ENCODE measurements at places on chromosomes 2 and 18. TPM values are rescaled to one million over a fixed set of nuclear protein-coding genes. Genes with fewer than 3 reads are reported as not detected.

DNA sequence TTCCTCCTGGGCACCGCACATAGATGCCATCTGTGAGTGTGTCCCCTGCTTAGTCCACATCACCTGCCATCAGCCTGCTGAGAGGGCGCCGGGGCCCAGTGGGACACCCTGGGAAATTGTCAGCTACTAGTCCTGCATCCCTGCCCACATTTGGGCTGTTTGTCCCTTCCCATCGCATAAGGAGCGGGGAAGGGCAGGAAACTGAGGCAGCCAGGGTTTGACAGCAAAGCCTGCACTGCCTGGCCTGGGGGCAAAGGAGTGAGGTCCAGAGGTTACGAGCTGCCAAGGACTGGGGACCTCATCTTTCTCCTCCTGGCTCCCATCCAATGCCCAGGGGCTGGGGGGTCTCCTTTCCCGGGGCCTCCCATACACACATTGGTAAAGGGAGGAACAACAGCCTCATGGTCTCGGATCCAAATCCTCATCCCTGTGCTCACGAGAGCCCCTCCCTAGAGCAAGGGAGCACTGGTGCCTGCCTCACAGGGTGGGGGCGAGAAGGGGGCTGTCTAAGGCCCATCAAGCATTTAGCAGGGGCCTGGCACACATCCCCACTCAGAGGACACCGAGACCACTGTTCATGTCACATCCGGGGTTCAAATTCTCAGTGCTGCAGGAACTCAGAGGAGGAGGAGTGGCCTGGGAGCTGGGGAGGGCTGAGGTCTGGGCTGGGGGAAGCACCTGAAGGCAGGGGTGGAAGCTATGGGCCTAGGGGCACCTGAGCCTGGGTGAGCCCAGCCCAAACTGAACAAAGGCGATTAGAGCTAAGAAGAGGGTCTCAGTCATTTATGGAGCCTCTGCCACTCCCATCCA, 113.8 kb downstream of the SMAD7 start:
- no peak for DNase-seq

DNA sequence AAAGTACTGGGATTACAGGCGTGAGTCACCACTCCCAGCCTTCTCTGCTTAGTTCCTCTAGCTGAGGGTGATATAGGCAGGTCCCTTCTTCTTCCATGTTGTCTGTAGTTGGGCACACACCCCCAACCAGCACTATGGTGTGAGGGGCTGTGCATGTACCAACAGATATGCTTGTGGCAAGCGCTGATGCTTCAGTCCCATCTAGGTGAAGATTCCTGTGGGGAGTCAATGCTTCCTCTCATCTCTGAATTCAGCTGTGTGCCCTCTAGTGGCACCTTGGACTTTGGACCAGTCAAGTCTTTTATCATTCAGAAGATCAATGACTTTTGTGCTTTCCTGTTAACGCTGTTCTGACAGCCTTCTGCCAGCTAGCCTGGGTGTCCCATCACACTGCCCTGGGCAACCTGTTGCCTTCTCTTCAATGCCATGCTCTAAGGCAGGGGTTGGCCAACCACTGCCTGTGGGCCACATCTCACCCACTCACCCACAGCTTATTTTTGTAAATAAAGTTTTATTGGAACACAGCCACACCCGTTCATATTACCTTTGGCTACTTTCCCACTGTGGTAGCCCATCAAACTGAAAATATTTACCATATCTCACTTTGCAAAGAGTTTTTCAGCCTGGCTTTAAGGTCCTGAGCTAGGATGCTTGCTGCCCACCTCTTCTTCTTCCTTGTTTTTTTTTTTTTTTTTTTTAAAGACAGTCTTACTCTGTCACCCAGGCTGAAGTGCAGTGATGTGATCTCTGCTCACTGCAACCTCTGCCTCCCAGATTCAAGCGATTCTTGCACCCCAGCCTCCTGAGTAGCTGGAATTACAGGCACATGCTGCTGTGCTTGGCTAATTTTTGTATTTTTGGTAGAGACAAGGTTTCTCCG, 51.0 kb downstream of the NPAS2 start:
- DNase-seq: no peak

DNA sequence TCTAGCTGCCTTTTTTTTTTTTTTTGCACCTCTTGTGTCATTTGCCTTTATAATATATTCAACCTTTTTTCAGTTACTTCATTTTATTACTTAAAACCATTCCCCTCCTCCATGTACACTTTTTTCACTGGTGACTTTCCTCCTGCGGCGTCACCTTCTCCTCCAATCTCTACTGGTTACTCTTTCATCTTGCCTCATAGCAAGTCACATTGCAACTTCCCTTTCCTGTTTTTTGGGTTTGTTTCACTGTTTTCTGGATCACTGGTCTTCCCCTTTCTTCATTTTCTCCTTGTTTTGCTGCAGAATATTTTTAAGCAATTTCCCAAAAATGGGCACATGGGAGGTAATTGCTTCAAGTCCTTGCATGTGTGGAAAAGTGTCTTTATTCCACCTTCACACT, 37.7 kb upstream of the GPR155 start:
- DNase-seq: no peak

- DNase-seq: no peak
Observed at GRCh38 chr2:160096409-160096808, 34.0 kb upstream of the PLA2R1 start.

Gene NGEF
- total RNA-seq: not detected

DNA sequence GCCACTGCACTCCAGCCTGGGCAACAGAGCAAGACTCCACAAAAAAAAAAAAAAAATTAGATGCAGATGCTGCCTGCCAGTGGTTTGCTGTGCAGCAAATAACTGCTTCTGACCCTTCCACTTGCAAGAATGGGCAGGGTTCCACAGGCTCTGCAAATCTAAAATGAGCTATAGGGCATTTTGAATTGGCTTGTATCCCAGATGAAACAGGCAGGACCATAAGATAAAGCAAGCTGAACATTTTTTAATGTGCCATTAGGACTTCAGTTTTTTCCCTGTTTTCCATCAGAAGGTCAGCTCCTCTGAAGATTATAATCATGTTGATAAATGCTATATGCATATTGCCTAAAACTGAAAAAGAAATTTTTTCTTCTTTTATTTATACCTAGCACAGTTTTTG, 15.7 kb upstream of the FZD7 start:
- no peak for DNase-seq

DNA sequence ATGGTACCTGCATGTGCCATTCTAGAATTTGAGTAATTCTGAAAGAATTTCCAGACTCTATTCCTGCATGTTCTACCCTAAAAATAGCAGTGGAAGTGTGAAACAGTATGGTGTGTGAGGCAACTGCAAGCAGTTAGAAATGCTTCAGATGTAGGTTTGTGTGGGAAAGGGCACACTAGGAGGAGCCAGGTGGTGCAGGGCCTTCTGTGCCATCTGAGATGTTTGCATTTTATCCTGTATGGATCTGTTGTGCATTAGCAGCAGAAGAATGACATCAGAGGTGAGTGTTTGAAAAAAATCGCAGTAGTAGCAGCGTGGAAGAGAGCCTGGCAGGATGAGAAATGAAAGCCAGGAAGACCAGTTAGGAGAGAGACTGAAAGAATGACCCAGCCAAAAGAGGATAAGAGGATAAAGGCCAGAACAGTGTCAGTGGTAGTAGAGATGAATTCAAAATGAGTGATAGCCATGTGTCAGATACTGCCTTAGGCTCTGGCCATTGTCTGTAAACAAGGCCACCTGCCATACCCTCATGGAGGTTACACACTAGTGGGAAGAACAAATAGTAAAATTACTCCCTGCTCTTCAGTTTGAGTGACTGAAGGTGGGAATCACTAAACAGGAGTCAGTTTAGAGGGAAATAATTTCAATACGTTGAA, 142.2 kb downstream of the PKP4 start:
- DNase-seq: no peak

Gene TBC1D8
- total RNA-seq: 92.4 TPM

DNA sequence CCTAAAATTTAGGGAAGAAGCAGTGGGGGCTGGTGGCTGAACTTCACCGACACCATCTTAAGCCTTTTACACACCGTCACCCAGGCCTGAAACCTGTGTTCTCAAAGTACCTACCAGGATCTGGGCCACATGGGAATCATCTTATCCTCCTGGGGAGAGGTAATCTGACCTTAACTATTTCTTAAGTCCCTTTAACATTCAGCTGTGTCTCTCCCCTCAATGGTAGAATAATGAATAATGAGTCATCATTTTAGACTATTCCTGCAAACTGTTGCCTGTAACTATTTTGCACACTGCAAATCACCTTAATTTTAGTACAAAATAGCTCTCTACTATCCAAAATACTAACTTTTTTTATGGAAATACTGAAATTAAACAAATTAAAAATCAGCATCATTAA, 149.4 kb upstream of the KLF7 start:
- no peak for DNase-seq

Gene ZAP70
- 7.3 TPM for total RNA-seq

Gene DCDC2C
- total RNA-seq: 0.48 TPM

Gene KCNE4
- total RNA-seq: 5.0 TPM

Gene SERPINB7
- not detected for total RNA-seq

Gene FBXO36
- 6.9 TPM for total RNA-seq

DNA sequence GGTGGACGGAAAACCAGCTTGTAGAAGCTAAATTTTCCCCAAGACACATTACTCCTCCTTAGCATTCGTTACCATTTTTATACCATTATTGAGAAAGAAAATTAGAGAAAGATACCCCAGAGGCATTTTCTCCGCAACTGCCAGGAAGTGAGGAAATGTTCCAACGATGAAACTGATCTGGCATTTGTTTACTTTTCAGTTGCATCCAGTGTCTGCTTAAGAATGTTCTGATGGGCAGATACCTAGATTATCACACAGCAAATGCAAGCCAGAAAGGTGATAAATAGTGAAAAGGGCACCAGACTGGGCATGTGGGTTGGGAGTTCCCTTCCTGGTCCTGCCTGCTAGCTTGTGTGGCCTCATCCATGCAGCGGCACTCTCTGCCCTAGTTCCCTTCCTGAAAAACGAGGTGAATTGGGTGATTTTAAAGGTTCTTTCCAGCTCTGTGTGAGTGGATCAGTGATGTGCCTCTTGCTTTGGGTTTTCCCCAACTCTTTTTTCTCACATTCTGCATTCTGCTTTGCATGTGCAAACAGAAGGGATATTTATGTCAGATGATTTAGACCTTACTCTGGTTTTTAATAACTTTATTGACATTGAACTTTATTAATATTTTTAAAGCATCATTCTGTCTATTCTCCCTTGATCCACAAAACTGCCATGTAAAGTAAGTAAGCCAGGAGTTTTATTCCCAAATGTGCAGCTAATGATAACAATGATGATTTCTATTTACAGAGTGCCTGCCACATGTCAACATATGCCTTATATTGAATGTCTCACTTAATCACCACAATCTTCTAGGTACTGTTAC, 139.6 kb downstream of the INSIG2 start:
- no peak for DNase-seq

GRCh38 chr18:35776473-35776872, 194.9 kb downstream of the GALNT1 start:
- DNase-seq: no peak

Gene CCL20
- total RNA-seq: 1.3 TPM

Measured in breast epithelium (tissue), 4 donors.